ENCODE measurements at places on chromosomes 7 and 10. TPM values are rescaled to one million over a fixed set of nuclear protein-coding genes. Genes with fewer than 3 reads are reported as not detected.

The CAV1 gene
- total RNA-seq, result not detected

The ZNF736 gene
- total RNA-seq, result 29.9 TPM

The ENKUR gene
- not detected for total RNA-seq

DNA sequence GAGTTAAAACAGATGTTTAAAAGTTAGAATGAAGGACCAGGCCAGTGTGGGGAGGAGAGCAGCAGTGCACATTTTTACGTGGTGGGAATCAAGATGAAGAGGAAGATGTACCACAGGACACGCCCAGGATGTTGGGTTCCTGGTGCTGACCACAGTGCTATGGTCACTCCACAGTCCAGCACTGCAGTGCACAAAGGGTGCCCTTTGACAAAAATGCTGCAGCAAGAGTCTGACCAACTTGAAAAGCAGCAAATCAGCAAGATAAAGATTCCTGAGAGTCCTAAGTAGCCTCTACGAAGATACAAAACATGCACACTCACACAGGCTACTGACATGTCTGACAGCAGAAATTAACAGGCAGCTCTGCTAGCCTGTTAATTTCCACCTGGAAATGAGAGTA is 107.1 kb downstream of the PIP4K2A start:
- no peak for DNase-seq

GRCh38 chr7:29284696-29285443 is 90.3 kb downstream of the CHN2 start:
- DNase-seq, result no peak

GRCh38 chr7:77271766-77272165 is 72.1 kb upstream of the FGL2 start:
- DNase-seq, result no peak

GRCh38 chr10:52343439-52343838 is 29.4 kb downstream of the DKK1 start:
- no peak for DNase-seq

DNA sequence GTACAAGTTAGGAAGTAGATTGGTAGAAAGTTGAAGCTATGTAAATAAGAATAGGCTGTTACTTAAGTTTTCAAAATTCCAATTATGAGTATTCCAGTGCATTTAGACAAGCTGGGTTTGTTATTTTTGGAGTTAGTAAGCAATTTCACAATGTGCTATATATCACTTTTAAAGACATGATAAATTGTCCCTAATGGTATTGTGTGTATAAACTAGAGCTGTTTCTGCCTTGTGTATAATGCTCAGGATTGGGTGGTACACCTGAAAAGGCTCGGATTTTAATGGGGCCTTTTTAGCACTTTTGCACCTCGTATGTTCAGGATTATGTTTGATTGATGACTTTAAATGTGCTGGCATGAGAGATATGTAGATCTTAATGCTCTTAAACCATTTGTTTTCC is 175.8 kb downstream of the VTI1A start:
- DNase-seq, result no peak

GRCh38 chr7:132434041-132434440 is 142.2 kb downstream of the PLXNA4 start:
- DNase-seq, result no peak

DNA sequence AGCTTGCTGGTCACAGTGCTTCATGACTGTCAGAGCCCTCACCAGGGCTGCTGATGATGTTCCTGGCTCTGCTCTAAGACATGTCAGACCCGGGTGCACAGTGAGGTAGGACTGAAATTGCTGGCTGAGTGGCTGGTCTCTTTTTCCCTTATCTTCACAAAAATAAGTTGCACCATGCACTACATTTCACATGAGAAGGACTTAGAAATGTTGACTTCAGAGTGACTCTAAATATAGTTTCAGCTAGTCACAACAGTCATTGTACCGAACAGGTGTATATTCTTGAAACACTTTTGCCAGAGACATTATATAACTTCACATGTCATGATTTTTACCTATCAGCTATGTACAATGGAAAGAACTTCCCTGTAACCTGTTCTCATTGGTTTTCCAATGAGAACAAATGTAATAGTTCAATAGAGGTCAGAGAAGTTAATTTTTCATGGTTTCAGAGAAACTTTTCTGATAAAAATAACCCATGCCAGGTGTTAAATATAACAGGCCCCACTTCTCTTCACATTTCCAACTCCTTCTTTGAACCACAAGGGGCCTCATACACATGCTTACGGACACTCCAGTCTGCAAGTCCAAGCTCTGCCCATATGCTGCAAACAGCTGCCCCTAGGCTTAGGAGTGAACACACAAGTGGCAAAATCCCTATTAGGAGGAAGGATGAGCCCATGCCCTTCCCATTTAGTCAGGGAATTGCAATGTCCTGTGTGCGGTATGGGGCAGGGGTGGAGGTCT is 115.6 kb downstream of the CDK6 start:
- no peak for DNase-seq

DNA sequence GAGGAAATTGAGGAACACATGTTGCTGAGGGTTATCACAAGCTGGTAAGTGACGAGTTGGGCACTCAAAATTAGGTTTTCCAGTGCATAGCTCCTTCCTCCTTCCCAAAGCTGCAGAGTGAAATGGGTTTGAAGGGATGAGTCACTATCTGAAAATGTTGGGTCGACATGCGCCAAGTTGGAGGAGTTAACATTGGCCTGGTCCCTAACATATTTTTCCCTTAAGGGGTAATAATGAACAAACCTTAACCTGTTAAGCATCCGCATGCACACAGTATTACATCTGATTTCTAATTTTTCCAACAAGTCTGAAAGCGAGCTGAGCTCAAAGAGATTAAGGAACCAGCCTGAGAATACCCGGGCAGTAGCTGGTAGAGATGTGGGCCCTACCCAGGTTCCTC is 20.7 kb upstream of the TECTB start:
- no peak for DNase-seq

- DNase-seq, result no peak
Measured at GRCh38 chr10:124308056-124308645, 110.6 kb downstream of the OAT start.

DNA sequence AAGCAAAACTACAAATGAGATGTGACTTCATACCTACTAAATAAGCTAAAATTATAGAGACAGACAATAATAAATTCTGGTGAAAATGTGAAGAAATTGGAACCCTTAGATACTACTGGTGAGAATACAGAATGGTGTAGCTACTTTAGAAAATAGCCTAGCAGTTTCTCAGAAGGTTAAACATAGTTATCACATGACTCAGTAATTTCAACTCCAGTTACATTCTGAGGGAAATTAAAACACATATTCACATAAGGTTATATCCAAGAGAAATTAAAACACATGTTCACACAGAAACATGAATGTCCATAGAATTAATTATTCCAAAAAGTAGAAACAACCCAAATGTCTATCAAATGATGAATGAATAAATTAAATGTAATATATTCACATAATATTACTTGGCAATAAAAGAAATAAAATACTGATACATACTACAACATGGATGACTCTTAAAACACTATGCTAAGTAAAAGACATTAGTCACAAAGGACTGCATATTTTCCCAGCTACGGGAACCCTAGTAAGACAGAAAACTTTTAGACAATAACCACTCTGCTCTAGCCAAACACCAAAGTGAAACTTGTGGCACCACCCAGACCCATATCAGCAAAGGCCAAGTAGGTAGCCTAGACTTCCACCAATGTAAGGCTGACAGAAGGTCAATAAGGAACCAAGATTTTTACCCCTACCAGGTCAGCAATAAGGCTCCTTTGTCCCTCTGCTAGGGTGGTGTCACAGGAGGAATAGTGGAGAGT is 25.1 kb downstream of the SLC25A40 start:
- DNase-seq, result no peak

GRCh38 chr7:19519443-19520021 is 189.3 kb downstream of the POLR1F start:
- no peak for DNase-seq

GRCh38 chr10:1661859-1662437 is 75.4 kb downstream of the ADARB2 start:
- DNase-seq, result no peak

DNA sequence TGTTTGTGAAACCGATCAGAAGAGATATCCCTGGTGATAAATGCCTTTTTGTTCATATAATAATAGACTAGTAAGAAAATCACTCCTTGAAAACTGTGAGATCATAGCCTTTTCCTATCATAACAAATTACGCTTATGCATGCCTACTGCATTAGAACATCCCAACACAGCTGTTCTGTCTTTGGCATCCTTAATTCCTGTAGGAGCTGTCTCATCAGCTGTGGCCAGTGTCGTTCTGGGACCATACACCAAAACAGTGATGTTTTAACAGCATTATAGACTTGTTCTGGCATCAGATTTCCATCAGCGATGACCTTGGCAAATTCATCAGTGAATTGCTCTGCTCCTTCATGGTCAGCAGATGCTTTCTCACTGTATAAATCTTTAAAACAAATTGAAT is 423.6 kb upstream of the LRGUK start:
- DNase-seq, result no peak

DNA sequence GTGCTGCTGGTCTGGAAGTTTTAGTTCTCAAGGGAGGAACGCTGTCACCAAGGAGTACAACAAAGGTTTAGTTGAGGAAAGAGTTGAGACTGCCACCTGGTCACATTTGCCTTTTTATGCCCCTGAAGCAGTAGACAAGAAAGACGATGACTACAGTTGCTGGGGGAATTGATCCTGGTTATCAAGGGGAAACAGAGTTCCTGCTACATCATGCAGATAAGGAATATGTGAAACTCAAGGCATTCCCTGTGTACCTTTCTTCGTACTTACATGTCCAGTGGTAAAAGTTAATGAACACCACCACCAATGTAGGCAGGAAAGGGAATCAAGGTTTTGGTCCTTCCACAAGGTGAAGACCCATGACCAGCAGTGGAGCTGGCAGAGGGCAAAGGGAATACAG is 31.8 kb downstream of the SLC35B4 start:
- no peak for DNase-seq

DNA sequence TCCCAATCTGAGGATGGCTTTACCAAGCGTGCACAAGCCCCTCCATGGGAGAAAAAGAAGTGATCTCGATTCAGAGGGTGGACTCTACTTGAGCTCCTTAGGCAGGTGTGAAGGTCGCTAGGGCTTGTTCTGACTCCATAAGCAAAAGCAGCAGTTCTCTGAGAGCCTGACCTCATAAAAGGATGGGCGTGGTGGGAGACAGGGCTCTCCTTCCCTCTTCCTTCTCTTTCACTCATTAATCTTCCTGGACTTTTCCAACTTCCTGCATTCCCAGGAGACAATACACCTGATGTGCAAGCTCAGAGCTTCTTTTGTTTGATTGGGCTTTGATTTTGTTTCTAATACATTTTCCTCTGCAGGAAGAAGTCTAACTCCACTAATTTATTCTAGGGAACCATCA is 22.3 kb upstream of the TMEM72 start:
- DNase-seq, result no peak

- DNase-seq, result no peak
Measured at GRCh38 chr10:88253-88652, 39.2 kb upstream of the TUBB8 start.

DNA sequence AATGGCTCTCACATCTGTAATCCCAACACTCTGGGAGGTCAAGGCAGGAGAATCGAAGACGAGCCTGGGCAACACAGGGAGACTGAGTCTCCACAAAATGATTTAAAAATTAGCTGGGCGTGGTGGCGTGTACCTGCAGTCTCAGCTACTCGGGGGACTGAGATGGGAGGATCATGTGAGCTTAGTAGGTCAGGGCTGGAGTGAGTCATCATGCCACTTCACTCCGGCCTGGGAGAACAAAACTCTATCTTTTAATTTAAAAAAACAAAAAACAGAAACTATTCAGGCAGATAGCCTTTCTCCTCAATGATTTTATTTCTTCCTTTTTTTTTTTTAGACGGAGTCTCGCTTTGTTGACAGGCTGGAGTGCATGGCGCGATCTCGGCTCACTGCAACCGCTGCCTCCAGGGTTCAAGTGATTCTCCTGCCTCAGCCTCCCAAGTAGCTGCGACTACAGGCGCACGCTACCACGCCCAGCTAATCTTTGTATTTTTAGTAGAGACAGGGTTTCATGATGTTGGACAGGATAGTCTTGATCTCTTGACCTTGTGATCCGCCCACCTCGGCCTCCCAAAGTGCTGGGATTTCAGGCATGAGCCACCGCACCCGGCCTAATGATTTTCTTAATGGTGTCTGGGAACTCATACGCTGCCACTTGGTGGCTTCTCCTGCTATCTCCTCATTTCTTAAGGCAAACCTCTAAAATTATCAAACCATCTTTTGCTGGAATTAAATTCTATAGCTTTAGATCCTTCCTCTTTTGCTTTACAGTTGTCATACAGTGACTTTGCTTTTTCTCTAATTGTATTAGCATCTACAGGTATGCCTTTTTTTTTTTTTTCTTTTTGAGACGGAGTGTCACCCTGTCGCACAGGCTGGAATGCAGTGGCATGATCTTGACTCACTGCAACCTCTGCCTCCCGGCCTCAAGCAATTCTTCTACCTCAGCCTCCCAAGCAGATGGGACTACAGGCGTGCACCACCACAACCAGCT is 22.9 kb downstream of the SRPK2 start:
- no peak for DNase-seq

- no peak for DNase-seq
Measured at GRCh38 chr7:24717694-24718320, 39.5 kb downstream of the GSDME start.

DNA sequence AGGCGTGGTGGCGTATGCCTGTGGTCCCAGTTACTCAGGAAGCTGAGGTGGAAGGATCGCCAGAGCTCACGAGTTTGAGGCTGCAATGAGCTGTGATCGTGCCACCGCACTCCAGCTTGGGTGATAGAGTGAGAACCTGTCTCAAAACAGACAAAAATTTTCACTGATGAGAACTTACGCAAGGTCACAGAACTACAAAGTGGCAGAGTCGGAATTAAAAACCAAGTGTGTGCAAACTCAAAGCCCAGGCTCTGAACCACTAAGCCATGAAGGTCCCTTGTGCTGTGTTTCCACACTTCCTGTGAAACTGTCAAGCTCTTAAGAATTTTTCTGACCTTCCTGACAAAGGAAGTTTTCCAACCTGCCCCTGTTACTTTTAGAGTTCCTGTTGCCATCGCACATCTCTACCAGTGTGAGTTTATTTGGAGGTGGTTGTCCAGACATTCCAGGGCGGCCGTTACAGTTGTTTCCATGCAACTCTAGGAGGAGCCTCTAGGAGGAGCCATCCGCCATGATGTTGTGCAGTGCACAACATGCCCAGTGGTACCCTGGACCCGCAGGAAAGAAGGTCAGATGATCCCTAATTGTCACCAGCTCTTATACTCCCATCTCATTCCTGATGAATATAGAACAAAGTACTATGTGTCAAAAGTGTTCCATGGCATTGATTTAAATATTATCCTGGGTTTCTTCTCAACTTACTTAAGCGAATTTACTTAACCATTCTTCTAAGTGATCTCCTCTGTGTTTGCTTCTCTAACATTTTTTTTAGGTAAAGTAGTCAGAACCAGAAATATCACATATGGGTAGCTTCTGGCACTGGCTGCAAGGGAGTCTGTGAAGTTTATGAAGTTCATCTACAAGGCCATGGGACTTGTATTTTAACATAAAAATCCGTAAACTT is 49.0 kb upstream of the LYZL1 start:
- DNase-seq, result no peak

Data from CD4-positive, alpha-beta T cell (primary cell).